WERI-Rb-1 (cell line): ENCODE measurements at places on chromosomes 13 and 19.
A peak's percentile ranks its signal among the peaks of the same experiment; 100 is the strongest.

GRCh38 chr19:54654447-54655321 lies 8.1 kb upstream of the LILRB4 start:
- no peak for DNase-seq

DNA sequence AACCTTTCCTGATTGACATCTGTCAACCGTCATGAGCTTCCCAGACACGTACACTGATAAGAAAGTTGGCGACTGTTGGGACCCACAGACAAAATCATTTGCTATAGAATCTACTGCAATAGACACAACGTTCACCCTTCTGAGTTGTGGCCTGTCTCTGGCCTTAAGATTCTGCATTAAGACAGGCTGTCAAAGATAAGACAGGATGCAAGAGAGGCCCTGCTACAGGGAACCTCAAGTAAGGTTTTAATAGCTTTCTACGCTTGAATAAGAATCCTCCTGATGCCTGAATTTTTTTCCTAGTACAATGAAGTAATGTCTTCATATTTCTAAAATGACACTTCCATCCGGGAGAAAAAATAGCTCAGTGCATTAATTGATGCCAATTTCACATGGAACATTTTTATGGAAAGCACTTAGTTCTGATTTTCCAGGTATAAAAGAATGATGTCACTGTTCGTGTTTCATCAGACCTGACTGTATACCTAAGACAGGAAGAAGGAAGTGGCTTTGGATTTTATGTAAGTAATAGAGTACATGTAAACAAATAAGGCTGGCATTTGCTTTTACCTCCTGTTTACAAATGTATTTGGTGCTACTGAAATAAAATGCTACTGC lies 275.2 kb upstream of the GPC6 start:
- DNase-seq: no peak

- DNase-seq: no peak
Measured at GRCh38 chr13:25800523-25800922, 251.3 kb downstream of the SHISA2 start.

- peak; percentile 23 for DNase-seq
Measured at GRCh38 chr19:38649305-38650171, 2.1 kb downstream of the ACTN4 start.

DNA sequence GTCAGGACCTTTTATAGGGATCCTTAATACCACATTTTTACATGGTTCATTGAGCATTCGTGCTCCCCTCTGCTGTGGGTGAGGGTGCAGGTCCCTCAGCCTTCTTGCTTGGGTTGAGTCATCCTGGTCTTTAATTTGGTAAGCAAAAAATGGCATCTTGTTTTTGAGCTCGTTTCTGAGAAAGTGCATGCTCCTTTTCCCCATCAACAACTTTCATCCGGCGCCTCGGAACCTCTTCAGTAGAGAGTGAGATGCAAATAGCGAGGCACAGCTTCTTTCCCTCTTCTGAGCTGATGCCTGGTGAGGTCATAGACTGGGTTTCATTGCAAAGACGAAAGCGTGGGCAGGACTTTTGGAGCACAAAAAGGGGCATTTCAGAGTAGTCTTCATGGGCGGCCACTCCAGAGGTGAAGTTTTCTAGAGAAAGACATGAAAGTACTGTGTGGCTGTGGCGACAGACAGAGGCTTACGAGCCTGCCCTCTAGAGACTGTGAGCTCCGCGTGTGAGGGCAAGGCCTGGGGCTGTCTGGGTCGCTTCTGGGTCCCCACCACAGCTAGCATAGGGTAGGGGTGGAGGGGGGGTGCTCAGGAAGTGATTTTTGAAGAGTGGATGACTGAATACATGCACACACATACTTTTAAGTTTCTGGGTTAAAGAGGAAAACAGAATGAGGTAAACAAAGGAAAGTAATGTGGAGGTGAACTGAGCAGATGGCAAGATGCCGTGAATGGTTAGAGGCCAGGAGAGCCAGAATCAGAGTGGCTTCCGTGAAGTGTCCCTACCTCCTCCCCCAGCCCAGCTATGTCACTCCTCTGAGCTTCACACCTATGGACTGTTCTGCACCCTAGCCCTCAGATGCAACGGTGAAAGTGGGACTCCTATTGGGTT lies 44.3 kb downstream of the BBC3 start:
- DNase-seq: no peak

DNA sequence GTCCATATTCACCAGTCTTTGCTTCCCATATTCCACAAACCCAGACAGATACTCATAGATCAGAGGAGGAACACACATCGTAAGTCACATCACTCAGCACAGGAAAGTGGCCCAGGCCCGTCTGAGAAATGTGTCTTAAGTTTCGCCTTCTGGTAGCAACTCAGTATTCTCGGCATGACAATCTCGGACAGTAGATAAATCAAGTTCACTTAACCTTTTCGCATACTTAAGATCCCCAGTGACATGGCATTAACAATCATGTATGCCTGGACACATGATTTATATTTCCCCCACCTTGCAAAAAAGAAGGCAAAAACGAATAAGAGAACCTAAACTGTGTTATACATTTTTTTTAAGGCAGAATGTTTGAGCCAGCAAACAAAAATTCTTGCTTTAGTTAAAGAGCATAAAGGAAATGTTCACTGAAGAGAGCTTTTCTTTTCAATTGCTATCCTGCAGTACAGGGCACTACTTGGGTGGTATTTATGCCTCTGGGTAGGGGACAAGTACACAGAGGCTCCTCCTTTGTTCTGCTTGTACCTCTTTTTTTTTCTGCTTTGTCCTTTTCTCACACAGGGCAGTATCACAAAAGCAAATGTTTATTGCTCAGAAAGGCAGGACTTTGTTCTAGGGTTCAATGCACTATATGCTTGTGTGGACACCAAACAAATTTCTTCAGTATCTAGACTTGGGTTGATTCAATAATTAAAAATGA lies 360.6 kb downstream of the TDRD3 start:
- DNase-seq: no peak

DNA sequence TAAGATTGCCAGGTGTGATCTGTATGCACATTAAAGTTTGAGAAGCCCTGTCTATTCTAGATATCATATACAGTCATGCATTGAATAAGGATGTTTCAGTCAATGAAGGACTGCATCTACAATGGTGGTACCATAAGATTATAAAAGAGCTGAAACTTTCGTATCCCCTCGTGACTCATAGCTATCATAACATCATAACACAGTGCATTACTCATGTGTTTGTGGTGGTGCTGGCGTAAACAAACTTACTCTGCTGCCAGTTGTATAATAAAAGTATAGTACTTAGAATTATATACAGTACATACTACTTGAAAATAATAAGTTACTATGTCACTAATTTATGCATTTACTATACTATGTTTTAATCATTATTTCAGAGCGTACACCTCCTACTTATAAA lies 489.3 kb downstream of the GPC6 start:
- no peak for DNase-seq

- no peak for DNase-seq
Measured at GRCh38 chr19:35993923-35994598, 927 bp upstream of the SDHAF1 start.

GRCh38 chr19:13610039-13610691 lies 103.9 kb upstream of the CACNA1A start:
- DNase-seq: peak; percentile 13

- no peak for DNase-seq
Measured at GRCh38 chr13:77390391-77390790, 63.5 kb upstream of the MYCBP2 start.

DNA sequence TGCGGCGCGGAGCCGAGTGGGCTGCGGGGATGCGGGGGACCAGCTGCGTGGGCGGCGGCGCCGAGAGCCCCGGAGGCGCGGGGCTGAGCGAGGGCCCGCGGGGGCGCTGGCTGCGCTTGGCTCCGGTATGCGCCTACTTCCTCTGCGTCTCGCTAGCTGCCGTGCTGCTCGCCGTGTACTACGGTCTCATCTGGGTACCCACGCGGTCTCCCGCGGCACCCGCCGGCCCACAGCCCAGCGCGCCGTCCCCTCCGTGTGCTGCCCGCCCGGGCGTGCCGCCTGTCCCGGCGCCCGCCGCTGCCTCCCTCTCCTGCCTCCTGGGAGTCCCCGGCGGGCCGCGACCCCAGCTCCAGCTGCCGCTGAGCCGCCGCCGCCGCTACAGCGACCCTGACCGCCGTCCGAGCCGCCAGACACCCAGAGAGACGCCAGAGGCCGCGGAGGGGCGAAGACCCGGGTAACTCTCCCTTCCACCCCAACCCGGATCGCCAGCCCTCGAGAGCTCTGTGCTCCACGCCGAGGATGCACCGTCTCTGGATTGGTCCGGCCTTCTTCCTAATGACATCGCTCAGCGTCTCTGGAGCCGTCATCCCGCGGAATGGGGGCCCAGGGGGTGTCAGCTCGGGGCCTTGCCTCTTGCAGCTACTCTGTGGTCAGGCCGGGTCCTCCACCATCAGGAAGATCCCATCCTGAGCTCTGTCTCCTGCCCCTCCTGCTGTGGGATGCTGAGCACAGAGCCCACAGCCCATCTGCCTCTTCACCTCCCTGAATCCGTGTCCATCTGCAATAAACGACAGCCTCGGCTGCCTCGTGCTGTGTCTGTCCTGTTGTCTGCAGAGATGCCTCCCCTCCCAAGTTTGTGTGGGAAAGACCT lies 441 bp downstream of the INAFM1 start:
- peak; percentile 33 for DNase-seq

- no peak for DNase-seq
Measured at GRCh38 chr19:52688335-52688734, 46.5 kb downstream of the ZNF611 start.

- peak; percentile 89 for DNase-seq
Measured at GRCh38 chr13:26628706-26629105, 71.2 kb downstream of the WASF3 start.

- DNase-seq: no peak
Measured at GRCh38 chr19:5396963-5397362, 56.4 kb upstream of the PTPRS start.

- DNase-seq: no peak
Measured at GRCh38 chr13:46685006-46685730, 111.8 kb downstream of the ESD start.

DNA sequence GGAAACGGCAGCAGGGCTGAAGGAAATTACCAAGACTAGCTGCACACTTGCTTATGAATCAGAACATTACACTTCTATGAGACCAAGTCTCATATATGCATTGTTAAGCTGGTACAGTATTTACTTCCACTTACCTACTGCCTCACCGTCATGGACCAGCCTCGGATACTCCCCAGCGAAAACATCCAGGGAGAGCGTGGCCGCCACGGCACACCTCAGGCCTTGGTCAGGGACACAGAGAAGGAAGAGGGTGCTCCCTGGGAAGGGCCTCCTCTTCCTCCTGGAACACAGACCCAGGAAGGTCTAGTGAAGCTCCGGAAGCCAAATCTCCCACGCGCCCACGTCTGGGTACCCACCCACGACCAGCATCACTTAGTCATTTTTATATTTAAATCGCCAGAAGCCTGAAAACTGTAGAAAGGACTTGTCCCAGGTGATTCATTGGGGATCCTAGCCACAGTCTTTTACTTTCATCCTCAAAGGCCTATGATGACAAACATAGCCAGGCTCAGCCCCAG lies 24.4 kb upstream of the MTIF3 start:
- DNase-seq: no peak

DNA sequence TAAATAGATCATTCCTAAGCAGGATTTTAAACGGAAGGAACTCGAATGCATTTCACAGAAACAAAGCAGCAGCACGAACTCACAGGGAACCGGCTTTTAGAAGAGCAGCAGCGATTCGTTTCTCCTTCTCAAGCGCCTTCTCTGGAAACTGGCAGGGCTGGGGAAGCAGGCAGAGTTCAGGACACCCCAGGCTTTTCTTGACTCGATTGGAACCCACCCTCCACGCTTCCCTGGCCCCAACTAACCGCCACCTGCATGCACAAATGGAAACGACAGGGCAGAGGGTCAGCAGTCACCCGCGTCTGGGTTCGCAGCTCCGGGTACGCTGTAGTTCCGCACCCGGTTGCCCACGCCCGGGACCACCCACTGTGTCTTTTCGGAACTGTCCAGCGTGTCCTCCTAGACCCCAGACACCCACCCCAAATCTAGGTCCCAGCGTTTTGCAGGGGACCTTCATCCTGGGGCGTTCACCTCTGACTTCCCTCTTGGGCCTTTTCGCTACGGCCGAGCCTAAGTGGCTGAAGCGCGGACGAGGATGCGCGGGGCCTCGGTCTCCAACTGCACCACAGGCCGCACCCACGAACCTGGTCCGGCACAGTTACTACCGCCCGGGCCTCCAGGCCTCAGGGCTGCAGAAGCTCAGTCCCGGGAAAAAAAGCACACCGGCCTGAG lies 500 bp downstream of the ZFP30 start:
- DNase-seq: peak; percentile 30

DNA sequence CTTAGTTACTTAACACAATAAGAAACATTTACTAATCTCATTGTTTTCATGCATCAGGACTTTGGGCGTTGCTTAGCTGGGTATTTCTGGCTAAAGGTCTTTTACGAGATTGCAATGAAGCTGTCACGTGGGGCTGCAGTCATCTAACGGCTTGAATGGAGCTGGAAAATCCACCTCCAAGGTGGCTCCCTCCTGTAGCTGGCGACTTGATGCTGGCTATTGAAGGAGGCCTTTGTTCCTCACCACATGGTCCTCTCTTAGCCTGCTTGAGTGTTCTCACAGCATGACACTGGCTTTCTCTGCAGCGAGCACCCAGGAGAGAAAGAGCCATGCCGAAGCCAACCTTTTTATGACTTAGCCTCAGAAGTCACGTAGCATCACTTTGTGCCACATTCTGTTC lies 92.0 kb downstream of the NHLRC3 start:
- no peak for DNase-seq

GRCh38 chr13:33483471-33483870 lies 197.9 kb upstream of the STARD13 start:
- DNase-seq: no peak

DNA sequence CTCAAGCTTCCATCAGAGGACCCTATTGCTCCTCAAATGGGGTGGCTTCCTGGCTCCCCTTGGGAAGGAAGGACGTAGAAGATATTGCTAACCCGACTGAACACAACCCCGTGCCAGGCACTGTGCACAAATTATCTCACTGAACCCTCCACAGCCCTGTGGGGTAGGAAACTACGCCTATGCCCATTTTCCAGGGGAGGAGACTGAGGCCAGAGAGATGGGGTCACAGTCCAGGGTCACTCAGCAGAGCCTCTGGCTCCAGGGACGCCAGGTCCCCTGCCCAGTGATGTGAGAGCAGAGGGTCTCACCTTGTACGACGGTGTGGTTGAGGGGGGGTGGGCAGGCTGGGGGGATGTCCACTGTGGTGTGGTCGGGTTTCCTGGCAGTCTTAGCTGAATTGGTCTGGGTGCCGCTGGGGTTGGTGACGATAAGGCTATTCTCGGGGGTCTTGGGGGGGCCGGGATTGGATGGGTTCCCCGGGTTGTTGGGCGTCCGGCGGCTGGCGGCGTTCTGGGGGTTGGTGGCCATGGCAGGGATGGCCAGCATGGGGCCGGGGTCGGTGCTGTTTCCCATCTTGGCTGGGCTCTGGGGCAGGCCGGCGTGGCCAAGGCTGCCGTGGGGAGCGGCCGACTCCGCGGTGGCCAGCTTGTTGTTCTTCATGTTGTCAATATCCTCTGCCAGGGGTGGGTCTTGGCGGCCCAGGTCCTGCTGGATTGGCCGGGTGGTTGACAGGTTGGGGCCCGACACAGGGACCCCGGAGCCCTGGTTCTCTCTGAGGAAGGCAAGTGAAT lies 136.2 kb downstream of the IER2 start:
- no peak for DNase-seq

GRCh38 chr13:43510956-43511901 lies 275.5 kb downstream of the ENOX1 start:
- DNase-seq: no peak
